ENCODE measurements at places on chromosomes 1 and 21.
A peak's percentile ranks its signal among the peaks of the same experiment; 100 is the strongest.

GRCh38 chr1:18875107-18875795, 15.8 kb upstream of the TAS1R2 start:
- DNase-seq = no peak

DNA sequence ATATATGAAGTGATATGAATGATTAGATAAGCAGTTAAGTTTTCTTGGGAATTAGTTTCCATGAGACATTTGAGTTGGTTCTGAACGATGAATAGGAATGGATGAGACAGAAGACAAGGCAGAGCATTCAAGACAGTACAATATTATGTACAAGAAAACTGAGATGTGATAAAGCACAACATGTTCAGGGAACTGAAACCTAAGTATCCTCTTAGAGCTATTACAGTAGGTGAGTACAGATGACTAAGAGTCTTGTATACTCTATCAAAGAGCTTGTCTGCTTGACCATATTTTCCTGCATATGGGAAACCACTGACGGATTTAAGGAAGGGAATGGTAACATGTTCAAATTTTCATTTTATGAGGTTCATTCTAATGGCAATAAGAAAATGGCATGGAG, 61.6 kb downstream of the NME7 start:
- no peak for DNase-seq

DNA sequence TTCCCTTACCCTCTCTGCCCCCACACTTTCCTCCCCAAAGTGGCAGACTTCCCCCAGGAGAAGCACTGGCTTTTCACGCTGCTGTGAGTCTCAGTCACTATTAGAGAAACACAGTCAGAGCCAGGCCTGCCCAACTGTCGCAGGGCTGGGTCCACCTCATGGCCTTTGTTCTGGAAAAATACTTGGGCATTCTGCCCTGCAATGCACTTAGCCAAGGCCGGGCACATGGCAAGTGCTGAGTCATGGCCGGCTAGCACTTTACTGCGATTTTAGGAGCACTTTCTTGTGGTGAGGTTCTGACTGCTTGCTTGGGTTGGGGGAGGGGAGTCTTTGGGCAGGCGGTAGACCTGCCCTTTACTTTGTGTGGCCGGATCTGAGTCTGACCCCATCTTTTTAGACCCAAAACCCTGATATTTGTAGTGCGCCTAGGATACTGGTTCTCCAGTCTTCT, 7.7 kb downstream of the EPHX1 start:
- peak; percentile 17 for DNase-seq

GRCh38 chr1:107664982-107665925, 299.7 kb downstream of the VAV3 start:
- no peak for DNase-seq

GRCh38 chr1:39670689-39671088, 1.2 kb downstream of the NT5C1A start:
- no peak for DNase-seq

GRCh38 chr1:172770071-172770470, 111.2 kb downstream of the FASLG start:
- DNase-seq = no peak

DNA sequence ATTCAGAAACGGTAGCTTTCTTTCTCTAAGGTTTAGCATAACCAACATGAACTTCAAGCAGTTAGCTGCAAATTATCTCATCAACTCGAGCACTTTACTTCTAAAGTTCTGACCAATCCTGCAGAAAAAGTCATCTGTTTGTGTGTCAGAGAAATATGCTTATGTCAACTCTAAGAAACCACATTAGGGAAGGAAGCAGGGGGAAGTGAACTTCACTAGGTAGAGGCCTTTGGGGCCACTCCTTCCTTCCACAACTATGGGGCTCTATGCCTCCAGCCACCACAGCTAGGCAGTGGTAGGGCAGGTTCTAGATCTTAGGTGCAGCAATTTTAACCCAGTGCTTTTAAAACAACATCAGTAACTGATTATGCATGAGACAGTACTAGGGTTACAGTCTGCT, 375.9 kb downstream of the DSCAM start:
- DNase-seq = no peak

GRCh38 chr21:46097336-46098293, at the start of gene COL6A2:
COL6A2 (plus strand) TSS chr21:46098112.
- DNase-seq = no peak

DNA sequence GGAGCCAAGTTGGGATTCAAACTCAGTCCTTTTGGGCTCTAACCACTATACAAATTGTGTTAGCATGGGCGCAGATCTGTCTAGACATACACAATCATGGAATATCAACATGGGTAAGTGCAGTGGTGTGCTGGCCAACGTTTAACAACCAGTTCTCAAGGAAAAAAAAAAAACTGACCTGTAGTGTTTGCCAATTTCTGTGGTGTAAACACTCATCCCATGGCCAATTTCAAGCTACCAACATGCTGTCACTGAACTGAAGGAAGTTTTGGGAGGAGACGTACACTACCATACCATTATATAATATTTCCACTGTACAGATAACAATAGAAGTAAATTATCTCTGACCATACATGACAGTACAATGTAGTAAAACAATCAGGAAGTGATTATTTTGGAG, 3.2 kb downstream of the TCEA3 start:
- DNase-seq = no peak

DNA sequence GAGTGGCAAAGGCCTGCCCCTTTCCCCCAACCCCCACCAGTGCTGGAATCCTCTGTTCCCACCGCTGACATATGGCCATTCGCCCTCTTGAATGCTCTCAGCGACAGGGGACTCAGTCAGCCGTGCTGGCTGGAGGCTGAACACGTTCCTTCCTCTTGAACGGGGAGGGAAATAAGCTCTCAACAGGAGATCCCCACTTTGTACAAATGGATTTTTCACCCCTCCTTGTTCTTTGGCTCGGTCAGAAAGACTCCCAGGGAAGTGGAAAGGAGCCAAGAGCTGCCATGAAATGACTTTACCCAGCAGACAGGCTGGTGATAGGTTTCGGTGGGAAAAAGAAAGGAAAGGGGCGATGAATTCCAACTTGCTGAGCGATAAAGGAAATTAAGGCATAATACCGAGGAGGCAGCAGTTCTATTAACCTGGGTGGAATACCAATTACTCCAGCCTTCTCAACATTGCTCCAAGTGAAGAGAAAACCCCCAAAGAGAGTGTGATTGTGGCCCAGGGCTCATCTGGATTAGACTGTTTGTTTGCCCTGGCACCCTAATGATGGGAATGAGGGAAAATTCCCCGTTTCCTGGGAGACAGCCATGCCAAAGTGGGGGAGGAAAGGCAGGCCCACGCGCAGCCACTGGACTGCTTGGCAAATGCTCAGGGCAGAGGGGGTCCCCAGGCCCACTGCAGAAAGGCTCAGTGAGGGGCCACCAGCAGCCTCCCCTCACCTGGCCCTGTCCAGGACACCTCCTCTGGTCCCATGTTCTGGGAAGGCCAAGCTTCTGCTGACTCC, 23.9 kb downstream of the LRP8 start:
- no peak for DNase-seq

DNA sequence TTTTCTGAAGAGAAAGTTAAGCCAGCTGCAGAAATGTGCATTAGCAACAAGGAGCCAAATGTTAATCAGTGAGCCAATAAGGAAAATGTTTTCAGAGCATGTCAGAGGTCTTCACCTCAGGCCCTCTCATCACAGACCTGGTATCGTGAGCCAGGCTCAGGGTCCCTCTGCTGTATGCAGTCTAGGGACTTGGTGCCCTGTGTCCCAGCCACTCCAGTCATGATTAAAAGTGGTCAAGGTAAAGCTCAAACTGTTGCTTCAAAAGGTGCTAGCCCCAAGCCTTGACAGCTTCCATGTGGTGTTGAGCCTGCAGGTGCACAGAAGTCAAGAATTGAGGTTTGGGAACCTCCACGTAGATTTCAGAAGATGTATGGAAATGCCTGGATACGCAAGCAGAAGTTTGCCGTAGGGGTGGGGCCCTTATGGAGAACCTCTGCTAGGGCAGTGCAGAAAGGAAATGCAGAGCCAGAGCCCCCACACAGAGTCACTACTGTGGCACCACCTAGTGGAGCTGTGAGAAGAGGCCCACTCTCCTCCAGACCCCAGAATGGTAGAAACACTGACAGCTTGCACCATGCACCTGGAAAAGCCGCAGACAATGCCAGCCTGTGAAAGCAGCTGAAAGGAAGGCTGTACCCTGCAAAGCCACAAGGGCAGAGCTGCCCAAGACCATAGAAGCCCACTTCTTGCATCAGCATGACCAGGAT, 1128.7 kb downstream of the AMY1C start:
- no peak for DNase-seq

GRCh38 chr1:43878440-43878839, 55.2 kb upstream of the ARTN start:
- DNase-seq = no peak

DNA sequence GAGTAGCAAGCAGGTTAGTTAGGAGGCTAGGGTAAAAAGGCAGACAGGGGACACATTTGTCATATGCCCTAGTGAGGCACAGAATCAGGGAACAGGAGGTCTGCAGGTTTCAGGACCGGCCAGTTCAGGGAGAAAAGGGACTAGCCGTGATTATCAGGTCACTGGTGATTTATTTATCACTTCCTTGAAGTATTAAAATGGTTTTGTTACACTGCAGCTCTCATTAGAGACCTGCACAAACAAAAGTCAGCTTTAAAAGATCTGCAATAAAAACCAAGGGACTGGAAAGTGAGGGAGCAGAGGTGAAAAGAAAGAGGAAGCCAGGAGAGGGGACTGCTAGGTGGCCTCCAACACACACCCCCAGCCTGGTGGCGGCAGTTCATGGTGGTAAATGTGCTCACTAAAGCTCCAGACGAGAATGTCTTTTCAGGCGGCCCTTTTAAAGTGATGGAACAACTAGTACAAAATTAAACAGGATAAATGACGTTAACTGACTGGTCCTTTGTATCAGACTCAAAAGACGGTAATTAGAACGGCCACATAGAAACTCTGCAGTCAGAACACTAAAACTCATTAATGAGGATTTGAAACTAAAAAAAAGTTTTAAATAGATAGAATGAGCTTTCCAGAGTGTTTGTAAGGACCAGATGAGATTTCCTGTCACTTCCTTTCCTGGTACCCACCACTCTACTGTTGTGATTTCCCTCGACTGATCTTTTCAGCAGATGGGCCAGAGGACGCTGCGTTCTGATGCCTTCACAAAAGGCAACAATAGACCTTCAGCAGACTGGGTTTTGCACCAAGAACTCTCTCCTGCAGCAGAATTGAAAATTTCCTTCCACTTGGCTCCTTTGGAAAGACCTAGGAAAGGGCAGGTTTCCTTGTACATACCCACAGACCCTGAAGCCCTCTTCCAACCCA, 136.8 kb downstream of the NTPCR start:
- no peak for DNase-seq

DNA sequence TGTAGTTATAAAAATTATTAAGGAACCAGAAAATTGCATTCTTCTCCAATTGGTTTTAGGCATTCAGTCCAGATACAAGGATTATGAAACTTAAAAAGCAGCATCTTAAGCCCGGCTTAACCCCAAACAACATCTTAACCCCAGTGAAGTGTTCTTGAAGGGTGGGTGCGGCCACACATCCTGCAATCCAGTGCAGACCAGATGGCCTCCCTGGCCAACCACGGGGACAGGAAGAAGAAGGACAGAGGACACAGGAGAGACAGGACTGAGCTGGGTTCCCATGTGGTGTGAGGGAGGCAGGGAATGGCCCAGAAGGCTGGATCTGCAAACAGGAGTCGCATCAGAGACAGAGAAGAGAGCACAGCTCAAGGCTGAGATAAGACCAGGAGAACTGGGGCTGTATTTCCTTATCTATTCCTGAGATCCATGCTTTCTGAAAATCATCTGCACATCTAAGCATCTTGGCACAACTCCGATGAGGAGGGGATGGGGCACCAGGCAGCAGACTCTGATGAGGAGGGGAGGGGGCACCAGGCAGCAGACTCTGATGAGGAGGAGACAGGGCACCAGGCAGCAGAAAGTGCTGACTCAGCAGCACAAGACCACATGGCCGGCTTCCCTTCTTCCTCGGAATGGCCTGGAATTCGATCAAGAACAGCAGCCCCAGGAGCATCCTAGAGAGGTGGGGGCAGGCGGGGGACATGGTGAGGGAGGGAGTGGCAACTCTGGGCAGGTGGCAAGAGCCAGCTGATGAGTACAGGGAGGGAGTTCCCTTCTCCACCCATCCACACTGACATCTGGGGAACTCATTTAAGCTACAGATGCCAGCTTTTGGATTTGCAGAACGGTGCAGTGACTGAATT, 26.6 kb downstream of the ABCG1 start:
- DNase-seq = no peak

DNA sequence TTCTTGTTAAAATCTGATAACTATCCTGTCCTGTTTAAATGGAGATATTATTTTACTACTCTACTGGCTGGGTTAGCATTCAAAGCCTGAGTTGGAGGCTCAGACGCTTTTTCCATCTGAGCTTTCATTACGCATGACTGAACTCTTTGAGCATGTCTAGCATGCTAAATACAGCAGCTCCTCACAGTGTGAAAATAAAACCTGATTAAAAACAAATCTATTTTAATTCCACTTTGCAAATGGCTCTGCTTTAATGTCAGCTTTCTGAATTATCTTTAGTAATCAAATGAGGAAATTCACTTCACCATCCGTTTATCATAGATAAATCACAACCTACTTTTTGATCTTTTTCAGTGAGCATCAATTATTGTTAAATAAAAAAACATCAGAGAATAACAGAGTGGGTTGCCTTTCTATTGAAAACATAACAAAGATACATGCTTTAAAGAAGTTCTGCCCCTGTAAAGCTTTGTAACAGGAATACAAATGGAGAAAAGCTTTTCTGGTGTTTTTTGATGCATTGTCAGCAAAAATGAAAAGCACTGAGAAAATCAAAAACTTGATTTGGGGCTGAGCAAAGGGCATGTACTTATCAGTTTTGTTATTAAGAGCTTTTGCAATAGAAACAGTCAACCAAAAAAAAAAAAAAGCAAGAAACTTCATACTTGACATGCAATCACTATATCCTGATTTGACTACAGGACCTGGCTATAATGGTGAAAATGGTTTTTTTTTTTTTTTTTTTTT, 3.5 kb upstream of the SPEN start:
- no peak for DNase-seq

- no peak for DNase-seq
These were observed 147.5 kb downstream of the PTPRU start for GRCh38 chr1:29383746-29384371.

DNA sequence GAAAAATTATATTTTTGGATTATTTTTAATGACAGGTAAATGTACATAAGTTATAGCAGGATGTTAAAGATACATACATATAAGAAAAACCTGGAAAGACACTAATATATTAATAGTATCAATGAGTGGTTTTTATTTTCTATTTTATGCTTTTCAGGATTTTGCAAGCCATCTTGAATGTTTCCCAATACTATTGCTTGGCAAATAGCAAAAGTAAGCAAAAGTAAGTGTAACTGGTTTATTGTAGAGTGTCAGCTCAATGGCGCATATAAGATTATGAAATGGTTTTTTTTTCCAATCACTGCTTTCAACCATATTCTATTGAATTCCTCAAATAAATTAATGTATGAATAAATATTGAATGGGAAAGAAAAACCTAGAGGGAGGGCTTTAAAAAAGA, 36.4 kb downstream of the ZNF684 start:
- DNase-seq = no peak

DNA sequence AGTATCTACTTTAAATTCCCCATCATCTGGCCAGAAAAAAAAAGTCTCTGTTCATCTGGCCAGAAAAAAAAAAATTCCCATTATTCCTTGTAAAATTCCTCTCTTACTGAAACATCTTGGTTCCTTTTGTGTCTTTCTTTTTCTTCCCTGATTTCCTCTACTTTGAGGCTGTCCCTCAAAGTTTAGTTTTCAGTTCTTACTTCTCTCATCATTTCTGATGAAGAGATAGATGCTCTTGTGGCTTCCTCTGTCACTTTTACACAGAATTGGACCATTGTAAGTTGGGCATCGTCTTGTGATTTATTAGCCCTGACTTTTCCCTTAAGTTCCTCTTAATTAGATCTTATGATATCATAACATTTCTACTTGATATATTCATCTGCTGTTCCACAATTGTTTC, 6.5 kb downstream of the SOAT1 start:
- DNase-seq = no peak

Measured in GF-D8 (cell line).